Femur (tissue), 1 donor: ENCODE measurements at places on chromosomes 13 and 19.

GRCh38 chr19:8163759-8164158 is 14.4 kb upstream of the FBN3 start:
- no peak for DNase-seq

GRCh38 chr19:33688171-33688992 is 66.6 kb downstream of the CHST8 start:
- DNase-seq, result no peak

DNA sequence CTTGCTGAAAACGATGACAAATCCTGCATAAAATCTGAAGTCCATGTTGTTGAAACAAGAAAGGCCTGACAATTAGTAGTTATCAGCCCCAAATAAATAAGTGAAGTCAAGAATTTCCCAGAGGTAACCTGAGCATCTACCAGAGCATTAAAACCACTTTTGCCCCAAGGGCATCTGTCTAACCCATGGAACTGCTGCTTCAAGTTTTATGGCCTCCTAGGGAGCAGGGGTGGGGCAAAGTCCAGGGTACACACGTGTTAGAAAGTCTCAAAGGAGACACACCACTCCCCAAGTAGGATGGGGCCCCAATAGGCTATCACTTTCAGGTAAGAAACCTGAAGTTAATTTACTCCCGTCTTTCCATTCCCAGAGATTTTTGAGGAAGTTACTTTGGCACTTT is 81.1 kb downstream of the CACNA1A start:
- DNase-seq, result no peak

DNA sequence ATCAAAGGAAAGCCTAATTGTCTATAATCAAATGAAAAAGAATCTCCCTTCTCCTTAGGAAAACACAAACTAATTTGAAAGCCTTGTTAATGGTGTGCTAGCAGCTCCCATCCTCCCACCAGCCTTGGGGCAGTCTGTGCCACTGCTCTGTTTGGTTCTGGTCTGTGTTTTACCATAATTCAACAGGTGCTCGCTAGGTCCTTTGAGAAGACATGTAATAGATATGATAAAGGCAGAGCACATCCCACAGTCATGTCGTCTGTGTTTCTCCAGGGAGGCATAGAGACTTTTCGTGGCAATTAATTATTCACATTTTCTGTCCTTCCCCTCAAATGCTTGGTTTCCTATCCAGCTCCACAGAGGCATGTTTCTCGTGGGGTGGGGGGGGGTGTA is 23.8 kb downstream of the FAM124A start:
- no peak for DNase-seq

- DNase-seq, result peak; percentile 41
These were observed 2.7 kb downstream of the PIAS4 start for GRCh38 chr19:4009990-4010807.

- no peak for DNase-seq
These were observed 46.7 kb downstream of the GJA3 start for GRCh38 chr13:20114066-20114610.

DNA sequence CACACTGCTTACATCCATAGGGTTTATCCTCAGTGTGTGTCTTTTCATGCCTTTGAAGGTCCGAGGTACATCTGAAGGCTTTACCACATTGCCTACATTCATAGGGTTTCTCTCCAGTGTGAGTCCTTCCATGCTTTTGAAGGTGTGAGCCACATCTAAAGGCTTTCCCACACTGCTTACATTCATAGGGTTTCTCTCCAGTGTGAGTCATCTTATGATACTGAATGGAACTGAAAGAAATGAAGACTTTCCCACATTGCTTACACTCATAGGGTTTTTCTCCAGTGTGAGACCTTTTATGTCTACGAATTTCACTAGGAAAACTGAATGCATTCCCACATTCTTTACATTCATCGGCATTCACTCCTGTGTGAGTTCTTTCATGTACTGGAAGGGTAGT is 7.1 kb downstream of the ZNF20 start:
- no peak for DNase-seq

- DNase-seq, result no peak
These were observed 60.3 kb downstream of the TNFRSF19 start for GRCh38 chr13:23630349-23631093.

DNA sequence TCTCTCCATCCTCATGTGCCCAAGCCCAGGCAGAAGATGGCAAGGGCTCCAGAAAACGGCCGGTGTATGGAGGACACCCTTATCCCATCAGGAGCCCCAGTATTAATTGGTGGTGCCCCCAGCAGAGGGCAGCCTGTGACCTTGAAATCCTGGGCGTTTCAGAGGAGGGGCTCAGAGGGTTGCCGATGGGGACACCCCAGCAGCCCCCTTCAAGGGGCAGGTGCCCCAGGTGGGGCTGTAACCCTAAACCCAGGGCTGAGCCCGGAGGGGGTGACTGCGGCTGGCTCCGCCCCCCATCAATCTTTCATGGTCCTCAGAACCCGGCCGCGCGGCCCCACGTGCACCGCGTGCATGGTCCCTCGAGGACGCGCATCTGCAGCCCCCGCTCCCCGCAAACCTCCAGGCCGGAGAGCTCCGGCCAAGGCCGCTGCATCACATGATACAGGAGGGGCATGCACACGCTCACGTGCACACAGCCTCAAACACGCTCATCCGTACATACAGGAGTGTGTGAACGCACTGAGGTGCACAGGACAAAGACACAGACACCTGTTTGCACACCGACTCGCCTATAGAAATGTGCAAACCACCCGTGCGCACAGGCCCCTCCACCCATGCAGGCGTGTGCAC is 949 bp downstream of the RAB3A start:
- DNase-seq, result peak; percentile 46

- peak; percentile 69 for DNase-seq
These were observed 11.7 kb downstream of the ATP7B start for GRCh38 chr13:51999510-51999911.

DNA sequence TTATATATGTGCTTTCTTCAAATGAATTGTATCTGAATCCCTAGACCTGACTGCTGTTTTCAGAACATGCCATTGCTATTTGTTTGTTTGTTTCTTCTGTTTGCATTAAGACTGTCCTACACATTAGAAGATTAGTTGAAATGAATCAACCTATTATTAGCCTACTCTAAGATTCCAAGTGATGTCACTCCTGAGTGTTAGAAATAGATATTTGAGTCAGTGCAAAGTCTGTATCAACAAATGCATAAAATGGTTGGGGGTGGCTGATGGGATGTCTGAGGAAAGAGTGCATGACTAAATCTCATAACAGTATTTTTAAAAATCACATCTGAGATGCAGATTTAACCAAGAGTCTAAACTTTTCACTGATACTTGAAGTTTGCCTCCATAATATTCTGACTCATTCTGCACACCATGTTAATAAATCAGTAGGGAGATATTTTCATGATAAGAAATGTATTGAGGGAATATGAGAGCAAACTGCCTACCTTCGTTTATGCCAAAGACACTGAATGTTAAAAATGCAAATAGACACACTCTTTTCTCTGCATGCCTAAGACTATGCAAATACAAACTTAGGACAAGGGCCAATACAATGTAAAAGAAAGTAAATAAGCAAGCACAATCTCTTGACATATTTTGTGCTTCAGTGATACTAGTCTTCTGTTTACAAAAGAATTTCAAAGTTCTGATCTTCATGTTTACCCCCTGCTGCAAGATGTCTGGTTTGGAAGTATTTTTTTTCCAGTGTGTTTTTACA is 253.3 kb downstream of the LIG4 start:
- no peak for DNase-seq

- DNase-seq, result peak; percentile 37
These were observed 1.0 kb upstream of the CTXN1 start for GRCh38 chr19:7926727-7927604.

DNA sequence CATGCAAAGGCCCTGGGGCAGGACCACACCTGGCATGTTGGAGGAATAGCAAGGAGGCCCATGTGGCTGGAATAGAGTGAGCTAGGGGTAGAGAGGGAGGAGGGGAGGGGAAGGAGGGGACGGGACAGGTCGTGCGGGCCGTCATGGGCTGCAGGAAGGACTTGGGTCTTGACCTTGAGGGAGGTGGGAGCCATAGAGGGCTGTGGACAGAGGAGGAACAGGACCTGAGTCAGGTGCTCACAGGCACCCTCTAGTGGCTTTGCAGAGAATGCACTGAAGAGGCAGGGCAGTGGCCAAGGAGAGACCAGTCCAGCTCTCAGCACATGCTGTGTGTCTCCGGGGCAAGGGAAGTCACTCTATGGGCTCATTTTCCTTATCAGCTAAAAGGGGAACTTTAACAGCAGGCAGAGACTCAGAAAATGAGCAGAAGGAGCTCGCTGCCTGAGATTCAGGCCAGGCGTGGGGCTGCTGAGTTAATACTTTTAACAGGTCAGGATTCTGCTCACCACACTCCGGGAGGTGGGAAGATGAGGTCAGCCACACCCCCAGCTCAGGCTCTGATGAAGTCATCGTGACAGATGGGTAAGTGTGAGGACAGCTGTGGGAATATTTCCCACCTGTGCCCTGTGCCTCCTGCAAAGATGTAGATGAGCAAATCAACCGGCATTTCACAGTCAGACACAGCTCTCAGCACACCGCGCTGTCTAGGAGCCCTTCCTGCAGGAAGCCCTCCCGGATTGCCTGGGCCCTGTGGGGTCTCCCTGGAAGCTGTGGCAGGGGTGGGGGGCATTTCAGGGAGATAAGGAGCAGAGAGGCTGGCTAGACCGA is 6.0 kb upstream of the TNFAIP8L1 start:
- DNase-seq, result peak; percentile 66

DNA sequence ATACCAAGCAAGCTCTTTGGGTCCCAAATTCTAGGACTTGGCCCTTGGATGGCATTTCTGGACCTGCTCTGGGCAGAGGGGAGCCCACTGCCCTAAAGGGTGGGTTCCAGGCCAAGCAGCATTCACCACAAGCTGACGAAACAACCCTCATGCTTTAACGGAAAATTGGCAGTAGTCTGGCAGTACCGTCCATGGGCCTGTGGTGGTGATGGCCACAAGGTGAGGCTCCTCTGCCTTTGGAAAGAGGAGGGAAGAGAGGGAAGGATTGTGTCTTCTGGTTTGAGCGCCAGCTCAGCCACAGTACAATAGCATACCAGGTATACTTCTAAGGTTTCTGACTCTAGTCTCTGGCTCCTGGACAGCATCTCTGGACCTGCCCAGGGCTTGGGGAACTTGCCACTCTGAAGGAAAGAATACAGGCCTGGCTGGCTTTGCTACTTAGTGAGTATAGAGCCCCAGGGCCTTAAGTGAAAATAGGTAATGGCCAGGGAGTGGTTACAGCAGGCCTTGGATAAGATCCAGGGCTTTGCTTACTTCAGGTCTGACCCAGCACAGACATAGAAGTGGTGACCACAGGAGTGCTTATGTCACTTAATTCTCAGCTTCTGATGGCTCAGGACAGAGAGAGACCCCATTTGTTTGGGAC is 595.5 kb downstream of the LMO7 start:
- DNase-seq, result no peak

DNA sequence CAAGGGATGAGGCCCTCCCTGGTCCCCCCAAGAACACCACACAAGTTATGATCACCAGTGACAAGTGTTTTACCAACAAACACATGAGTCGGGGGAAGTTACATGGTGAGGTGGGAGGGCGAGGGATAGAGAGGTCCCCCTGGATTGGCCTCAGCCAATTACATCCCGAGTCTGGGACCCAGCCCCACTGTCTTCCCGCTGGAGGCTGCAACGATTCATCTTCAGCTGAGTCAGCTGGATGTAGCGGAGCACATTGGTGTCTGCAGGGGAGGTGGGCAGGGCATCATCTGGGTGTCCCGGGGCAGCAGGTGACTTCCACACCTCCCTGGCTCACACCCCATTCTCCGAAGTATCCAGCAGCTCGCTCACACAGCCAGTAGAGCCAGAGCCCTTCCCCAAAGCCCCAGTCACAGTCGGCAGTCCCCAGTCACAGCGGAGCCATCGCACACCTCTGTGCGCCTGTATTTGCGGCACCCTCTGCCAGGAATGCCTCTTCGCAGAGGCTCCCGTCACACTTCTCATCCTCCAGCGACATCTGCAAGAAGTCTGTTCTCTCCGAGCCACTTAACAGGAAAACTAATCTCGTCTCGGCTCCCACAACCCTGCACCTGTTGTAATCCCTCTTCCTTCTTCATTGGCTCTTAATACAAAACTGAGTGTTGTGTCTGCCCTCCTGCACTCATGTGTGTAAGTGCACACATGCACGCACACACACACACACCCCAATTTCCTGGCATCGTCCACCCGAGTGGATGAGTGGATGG is 2.0 kb downstream of the TTC9B start:
- no peak for DNase-seq

DNA sequence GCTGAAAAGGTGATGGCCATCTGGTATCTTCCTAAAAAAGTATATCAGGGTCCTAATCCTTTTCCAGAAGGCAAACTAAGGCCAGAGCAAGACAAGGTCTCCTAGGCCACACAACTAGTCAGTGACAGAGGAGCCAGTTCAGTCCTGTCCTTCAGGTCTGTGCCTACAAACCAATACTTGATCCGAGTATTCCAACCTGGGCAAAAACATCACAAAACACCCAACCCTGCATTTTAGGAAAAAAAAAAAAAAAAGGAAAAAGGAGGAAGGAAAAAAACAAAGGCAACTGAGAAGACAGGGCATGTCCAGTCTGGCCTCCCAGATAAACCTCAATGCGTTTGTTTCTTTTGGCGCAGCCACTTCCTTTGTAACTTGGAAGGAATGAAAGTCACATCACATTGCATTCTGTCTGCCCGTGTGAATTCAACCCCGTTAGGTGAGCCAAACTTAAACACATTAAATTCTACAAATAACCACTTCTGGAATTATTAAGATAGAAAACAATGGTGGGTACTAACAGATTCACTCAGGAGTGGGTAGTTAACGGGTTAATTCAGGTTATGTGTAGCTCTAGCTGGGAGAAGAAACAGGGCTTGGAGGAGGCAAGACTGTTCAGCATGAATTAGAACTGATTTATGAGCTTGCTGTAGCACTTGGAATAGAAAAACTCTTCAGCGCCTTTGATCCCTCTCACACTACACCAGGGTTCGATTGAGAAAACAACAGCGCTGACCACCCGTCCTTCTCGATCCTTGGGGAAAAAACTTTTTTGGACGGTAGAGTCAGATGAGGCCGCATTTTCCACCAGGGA is 43.0 kb upstream of the HNRNPA1L2 start:
- no peak for DNase-seq

DNA sequence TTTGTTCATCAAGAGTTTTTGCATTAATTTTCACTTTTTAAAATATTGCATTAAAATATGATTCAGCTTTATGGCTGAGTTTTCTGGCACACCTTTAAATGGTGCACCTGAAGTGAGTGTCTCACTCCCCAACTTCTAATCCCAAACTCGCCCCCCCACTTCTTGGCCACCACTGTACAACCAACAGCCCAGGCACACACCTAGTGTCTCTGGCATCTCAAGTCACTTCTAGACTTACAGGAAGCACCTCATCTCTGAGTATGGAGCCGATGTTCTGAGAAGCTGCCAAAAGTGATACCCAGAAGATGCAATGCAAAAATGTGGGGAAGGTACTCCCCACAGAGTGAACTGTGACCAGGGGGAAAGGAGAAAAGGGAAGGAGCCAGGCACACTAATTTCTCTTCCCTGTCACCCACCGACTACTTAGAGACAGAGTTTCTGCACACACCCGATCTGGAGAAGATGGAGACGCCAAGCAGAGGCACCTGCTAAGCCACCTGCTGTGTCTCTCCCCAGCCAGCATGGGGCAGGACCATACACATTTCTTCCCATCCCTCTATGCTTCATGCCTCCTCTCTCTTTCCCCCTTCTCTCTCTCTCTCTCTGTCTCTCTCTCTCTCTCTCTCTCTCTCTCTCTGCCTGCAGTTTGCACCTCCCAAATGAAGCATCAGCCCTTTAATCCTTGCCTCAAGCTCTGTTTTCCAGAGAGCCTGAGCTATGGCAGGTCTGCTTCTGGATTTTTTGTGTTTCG is 155.3 kb upstream of the ZNF507 start:
- no peak for DNase-seq

GRCh38 chr13:35566340-35566739 is 89.9 kb upstream of the MAB21L1 start:
- DNase-seq, result no peak

GRCh38 chr19:48111280-48111679 is 663 bp upstream of the PLA2G4C start:
- DNase-seq, result no peak
